ENCODE measurements at places on chromosomes 1 and 21.

DNA sequence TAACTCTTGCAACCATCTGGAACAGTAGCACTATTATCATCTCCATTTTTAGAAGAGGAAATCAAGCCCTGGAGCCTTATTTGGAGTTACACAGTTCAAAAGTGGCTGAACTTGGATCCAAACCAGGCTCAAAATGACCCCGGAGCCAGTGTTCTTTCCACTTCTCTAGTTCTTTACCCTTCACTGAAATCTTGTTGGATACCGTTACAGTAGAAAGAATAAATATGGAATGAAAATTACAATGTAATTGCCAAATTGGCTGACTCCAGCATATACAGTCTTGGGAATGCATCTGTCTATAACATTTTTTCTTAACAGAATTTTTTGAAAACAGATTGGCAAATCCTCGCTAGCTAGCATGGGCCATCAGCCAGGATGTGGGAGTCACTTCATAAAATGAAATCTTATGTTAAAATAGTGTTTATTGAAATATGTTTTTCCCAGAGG is 261.4 kb downstream of the CTH start:
- no peak for DNase-seq

GRCh38 chr1:8477166-8477982 is 159.5 kb downstream of the SLC45A1 start:
- no peak for DNase-seq

DNA sequence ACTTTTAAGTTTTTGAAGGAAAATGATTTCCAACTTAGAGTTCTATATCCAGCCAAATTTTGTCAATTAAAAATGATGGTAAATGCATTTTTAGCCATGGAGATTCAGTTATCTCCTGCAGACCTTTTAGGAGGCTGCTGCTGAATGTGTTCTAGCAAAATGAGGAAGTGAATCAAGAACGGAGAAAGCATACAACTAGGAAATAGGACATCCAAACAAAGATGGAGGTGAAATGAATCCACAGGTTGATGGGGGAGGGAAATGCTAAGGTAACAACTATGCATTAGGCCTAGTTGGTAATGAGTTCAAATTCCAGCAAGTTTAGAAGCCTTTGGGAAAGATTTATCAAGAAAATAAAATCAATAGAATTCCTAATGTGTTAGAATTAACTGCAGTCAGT is 80.5 kb downstream of the FNBP1L start:
- DNase-seq, result no peak

GRCh38 chr1:160095382-160096105 is 2.9 kb downstream of the IGSF8 start:
- no peak for DNase-seq

DNA sequence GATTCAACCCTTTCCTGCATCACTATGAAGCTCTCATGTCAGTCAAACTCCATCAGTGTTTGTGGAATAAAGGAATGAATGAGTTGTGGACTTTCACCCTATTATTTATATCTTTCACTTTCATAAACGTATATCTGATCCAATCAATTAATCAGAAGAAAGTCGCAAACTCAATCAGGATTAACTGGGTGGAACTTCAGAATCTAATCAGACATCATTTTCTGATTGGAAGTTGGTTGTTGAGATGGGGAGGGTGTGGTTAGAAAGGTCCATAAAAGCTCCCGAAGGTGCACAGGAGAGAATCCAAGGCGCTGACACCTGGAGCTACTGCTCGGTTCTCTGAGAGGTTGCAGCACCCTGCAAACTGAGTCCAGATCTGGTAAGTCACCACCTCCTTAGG is at the start of gene PRAMEF12:
TSS of gene PRAMEF12 (plus strand) at position 301 of the 400 bp plus-strand sequence. CDS start 1,130 bp downstream, outside the sequence.
- no peak for DNase-seq

DNA sequence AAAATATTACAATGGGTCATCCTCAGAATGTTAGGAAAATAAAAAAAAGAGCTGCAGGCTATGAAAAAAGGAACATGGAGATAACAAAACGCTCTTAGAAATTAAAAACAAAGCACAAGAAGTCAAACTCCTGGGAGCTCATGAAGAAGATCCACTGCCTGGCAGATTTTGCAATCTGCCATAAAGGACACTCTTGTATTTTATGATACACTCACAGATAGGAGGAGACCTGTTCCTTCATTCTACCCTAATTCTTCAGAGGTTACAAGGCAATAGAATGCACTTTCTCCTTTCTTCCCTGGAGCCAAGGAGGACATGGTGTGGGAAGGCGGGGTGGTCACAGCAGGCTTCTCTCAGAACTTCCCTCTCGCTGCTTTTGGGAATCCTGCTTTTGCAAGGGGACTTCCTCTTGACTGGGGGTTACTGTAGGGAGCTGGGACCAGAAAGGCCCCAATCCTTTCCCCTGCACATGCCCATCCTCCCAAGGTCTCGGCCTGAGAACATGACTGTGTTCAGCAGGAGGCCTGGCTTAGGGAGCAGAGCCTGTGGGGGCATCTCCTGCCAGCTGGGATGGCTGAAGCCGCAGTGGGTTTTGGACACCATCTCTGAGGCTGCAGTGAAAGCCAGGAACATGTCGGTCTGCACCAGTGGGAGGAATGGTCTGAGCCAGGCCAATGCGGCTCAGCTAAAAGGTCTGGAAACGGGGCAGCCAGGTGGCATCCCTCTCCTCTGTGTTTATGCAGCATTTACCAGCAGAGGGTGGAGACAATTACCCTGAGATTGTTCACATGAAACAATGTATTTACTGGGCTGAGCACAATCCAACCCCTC is 44.8 kb downstream of the GPR161 start:
- DNase-seq, result no peak

- no peak for DNase-seq
Observed at GRCh38 chr1:176866011-176866714, 298.3 kb downstream of the ASTN1 start.

DNA sequence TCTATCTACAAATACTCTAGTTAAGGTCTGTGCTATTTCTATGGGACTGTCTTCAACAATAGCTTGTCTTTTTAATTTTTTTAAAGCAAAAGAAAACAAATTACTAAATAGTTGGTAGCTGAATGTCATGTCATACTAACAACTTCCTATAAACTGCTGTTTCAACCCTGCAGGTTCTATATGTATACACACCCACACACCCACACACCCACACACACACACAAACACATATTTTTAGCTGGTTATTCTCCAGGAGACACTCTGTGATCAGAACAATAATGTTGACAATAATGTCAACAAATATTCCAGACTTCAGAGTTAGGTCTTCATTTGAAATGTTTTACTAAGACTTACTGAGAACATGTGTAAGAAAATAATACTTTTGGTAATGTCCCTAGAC is 66.7 kb downstream of the AK5 start:
- DNase-seq, result no peak

DNA sequence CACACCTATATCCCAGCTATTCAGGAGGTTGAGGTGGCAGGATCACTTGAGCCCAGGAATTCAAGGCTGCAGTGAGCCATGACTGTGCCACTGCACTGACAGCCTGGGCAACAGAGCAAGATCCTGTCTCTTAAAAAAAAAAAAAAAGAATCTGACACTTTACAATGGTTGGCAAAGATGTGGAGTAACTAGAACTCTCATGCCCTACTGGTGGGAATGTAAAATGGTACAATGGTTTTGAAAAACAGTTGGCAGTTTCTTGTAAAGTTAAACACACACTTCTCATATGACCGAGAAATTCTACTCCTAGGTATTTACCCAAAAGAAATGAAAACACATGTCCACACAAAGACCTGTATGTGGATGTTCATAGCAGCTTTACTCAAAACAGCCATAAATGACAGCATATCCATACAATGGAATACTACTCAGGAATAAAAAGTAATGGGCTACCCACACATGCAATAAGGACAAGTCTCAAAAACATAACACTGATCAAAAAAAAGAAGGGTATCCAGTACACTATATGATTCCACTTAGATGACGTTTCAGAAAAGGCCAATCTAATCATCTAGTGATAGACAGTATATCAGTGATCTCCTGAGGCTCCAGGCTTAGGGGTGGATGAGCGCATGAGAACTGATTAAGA is 58.1 kb downstream of the HLCS start:
- DNase-seq, result no peak

DNA sequence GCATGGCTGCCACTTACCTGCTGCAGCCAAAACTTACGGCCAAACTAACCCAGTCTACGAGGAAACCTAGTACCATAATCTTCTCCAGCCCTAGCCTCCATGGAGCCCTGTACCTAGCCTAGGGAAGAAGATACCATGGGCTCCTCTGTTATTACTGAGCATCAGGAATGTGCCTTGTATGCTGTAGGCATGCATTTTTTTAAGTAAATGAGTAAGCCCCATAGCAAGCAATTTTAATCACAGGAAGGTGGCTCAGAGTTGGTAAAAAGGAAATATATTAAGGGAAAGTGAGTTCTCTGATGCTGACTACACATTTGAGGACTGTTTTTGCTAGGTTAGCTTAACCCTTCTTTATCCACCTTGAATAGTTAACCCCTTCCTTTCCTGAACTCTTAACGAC is 21.2 kb downstream of the NFASC start:
- no peak for DNase-seq

DNA sequence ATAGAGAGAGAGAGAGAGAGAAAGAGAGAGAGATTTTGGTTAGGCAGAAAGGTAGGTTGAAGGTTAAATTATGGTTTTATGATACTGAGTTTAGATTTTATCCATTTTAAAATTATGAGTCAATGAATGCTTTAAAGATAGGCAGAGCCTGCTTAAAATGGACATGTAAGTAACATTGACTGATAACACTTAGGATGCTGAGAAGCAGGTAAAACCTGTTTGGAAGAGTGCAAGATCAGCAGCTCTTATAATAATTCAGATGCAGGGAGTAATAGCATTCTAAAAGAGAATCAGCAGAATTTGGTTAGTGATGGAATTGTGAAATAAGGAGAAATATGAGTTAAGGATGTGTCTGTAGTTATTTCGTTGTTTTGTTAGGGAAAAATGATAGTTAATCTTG is 446.6 kb downstream of the PLA2G4A start:
- no peak for DNase-seq

DNA sequence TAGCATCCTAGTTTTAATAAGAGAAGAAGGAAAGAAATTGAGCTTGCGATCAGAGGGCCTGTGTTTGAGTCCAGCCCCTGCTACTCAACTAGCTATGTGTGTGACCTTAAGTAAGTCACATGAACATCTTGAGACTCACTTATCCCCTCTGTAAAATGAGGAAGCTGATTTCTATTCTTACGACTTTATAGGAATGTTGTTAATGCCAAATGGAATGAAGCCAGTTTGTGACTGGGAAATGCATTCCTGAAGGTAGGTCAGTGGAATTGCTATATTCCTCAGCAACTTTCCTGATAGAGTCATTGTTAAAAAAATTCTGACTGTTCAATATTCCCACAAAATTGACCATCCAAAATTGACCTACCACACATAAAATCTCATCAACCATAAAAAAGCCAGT is 14.9 kb downstream of the FASLG start:
- no peak for DNase-seq

DNA sequence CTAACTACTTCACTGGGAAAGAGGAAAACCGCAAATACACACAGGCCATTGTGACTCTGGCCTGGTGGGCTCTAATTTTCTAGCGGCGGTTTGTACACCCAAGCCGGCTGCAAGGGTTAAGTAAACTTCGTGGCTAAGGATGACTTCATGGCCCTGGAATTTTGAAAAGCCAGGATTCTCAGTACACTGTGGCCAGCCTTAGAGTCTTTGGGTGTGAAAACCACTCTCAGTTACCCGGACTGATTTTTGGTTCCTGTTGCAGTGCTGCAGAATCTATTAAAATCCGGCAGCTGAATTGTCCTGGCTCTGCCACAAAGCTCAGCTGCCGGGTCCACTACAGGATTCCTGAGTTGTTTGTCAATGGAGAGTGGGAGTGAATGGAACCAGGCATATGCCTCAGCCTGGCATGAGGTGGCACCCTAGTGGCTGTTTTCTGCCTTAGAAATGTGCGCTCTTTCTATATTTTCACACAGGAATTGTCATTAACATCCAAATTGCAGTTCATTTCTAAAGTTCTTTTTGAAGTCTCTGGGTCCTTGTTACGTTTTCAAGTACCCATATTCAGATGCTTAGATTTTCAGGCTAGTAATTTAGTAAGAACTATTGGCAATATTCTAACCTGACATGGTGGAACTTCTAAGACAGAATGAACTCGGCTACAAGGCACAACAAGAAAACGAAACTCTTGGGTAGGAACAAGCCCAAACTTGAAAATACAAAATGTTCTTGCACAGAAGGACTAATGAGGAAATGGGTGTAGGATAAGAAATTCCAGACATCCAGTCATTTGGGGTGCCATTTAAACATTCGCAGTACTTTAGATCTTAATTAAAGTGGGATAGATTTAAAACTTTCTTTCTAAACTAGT is 255.9 kb downstream of the NFIA start:
- no peak for DNase-seq

- DNase-seq, result no peak
Observed at GRCh38 chr1:17576519-17576853, 37.0 kb downstream of the ARHGEF10L start.

GRCh38 chr1:10709165-10709564 is 87.3 kb downstream of the CASZ1 start:
- no peak for DNase-seq

- DNase-seq, result no peak
Observed at GRCh38 chr1:201653233-201653632, 114.3 kb downstream of the NAV1 start.

- no peak for DNase-seq
Observed at GRCh38 chr1:239250353-239251035, 135.9 kb upstream of the CHRM3 start.

- DNase-seq, result no peak
Observed at GRCh38 chr1:17128361-17128760, 9.1 kb upstream of the PADI2 start.

DNA sequence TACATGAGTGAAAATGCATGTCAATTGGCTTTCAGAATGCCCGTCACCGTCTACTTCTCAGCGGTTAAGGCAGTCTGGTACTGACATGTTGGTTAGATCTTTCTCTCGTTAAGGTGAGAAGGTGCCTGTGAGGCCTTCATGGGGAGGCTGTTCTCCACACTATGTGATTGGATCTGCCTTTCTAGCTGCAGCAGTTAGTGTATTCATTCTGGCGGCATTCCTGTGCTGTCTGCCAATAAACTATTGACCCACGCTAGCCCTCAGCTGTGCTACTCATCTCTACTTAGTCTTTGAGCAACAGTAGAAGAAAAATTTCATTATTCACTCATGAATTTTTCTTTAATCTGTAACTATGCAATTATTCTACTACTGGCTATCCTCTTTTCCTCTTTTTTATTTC is 32.0 kb downstream of the CCSAP start:
- DNase-seq, result no peak

DNA sequence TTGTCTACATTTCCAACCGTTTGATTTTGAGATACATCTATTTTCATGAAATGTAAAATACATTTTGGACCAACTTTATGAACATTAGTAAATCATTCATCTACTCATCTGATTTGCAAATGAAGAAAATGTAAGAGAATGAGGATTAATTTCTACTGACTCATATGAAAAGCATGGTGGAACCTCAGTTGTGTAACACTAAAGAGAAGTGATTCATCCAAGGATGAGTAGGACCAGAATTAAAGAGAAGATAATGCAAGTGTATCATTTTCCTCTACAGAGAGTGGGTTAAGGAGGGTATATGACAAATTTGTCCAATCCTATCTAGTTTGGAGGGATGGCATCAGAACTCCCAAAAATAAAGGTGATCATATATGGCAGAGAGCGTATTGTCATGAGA is 1967.6 kb downstream of the MRPL39 start:
- DNase-seq, result no peak

- DNase-seq, result no peak
Observed at GRCh38 chr1:86429122-86429725, 5.3 kb downstream of the CLCA2 start.

Data from cortex of kidney (tissue), 1 donor.